Sigmoid colon (tissue), 7 donors: ENCODE measurements at places on chromosomes 11 and 22.

DNA sequence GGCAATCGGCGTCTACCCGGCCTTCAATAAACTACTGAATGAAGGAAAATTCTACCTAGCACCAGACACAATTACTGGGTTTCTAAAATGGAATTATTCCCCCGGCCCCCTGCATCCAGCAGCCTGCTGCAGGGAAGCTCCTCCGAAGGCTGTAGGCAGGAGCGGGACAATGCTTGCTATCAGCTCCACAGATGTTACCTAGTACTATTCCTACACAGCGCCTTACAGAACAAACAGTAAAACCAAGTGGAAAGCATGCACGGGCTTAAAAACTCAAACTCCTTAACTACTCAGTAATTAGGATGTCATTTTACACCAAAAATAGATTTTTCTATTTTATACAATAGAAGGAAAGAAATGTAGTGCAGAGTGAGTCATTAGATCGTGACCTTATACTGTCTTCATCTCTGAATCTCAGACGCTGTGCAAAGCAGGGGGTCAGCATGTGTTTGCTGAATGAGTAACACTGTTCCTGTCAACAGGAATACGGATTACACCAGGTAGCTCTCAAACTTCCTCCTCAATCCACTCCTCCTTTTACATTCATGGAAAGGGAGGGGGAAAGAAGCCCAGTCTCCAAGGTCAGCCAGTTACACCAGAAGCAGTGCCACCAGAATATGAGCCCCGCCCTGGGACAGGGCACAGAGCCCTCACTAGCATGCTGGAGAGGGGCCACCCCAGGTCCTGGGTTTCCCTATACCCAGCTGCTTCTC, 74.9 kb downstream of the PACSIN2 start:
- DNase-seq = no peak

- DNase-seq = no peak
Observed at GRCh38 chr11:21640491-21640890, 552.4 kb upstream of the ANO5 start.

GRCh38 chr11:95337175-95337957, 106.4 kb upstream of the SESN3 start:
- DNase-seq = peak; percentile 79

- no peak for DNase-seq
Observed at GRCh38 chr11:81497202-81497804, 1236.4 kb downstream of the FAM181B start.

DNA sequence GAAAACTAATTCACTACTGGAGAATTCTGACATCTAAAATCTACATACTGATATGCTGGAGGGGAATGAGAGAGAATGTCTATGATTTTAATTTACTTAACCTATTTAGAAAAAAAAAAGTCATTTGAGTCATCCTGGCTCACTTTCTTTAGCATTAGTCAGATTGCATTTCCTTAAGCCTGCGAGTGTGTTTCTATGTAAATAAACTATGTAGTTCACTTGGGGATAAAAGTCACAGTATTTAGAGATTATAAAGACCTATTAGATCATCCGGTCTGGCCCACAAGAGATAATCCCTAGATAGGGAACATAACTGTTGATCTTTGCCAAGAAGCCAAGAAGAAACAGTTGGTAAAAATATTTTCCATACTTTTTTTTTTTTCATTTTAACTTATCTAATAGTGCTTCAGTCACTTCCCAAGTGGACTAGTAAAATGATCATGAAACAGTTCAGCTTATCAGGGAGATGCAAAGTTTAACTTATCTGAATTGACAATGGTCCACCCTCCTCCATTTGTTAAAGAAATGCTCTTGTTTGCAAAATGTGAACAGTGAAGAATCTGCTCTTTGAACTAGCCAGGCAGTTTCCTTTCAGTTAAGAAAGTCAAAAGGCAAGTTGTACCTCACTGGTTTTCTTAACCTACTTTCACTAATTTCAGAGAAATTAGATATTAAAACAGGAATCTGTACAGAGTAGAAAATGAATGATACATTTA, 21.2 kb upstream of the BLID start:
- no peak for DNase-seq

- DNase-seq = no peak
Observed at GRCh38 chr22:42816336-42816735, 40.7 kb downstream of the ARFGAP3 start.

DNA sequence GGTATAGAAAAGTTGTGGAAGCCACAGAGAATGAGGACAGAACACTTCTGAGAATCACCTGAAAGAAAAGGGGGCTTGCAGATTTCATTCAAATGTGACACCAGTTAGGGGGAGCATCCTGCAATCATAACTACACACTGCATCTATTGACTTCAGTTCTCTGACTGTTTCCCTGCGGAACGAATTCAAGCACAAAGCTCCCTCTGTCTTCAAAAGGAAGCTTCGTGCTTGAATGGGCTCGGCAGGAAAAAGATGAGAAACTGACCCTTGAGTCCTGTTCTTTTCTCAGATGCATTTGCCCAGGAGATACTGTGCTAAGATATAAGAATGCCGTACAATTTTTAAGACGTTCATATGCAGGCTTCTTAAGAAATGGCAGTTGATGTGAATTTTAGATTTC, 2000.4 kb upstream of the RAG2 start:
- no peak for DNase-seq

- no peak for DNase-seq
Observed at GRCh38 chr11:107457205-107457557, 444 bp downstream of the CWF19L2 start.

GRCh38 chr22:30607300-30607930, 441 bp downstream of the TCN2 start:
- DNase-seq = no peak

DNA sequence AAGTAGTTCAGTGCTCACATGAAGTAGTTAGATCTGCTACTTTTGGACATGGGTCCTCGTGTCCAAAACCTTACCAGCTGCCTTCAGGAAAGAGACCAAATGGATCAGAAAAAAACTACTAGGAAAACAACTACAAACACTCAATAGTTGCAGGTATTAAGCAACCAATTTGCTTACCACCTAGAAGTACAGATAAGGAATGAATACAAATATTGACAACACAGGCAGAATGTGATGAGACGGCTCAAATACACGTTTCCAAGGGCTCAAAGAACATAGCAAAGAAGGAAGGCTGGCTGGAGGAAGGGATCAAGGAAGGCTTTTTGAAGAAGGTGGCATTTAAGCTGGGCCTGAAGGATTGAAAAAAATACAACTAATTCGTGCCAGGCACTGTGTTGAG, 41.8 kb downstream of the NRXN2 start:
- no peak for DNase-seq

DNA sequence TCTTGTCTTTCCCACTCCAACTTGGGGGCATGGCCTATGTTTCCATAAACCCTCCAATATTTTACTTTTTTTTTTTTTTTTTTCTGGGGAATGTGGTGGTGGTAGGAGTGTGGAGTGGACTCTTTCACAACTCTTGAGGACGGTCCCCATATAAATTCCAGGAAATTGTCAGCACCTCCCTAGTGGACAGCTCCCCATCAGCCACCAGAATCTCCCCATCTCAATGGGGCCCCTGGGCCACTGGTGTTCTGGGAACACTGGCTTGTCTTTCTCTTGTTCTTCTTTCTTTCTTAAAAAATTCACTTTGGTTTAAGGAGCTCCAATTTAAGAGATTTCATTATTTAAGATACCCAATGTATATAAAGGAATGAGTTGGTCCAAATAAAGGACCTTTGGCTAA, 74.1 kb downstream of the ADM start:
- no peak for DNase-seq

DNA sequence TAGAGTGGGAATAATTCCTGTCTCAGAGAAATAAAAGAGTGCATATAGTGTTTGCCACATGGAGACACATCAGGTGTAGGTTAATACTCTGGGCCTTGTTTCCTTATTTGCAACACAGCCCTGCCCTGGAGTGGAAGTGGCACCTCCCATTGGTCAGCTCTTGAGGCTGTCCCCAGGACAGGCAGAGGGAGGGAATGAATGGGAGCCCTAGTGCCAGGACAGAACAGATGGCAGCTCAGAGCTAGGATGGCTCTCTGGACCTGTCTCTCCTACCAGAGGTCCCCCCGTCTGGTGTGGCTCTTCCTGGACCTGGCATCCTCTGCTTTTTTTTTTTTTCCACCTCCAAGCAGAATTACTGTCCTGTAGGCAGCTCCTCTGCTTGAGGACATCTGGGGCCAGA, 35.6 kb downstream of the LIMK2 start:
- no peak for DNase-seq
